ENCODE measurements at places on chromosomes 6 and 20.

- no peak for DNase-seq
These were observed 33.4 kb upstream of the SLC22A1 start for GRCh38 chr6:160088069-160088783.

GRCh38 chr20:38547288-38548085 is 33.5 kb upstream of the ADIG start:
- DNase-seq = no peak

- DNase-seq = no peak
These were observed 22.3 kb downstream of the ABRACL start for GRCh38 chr6:139050770-139051313.

DNA sequence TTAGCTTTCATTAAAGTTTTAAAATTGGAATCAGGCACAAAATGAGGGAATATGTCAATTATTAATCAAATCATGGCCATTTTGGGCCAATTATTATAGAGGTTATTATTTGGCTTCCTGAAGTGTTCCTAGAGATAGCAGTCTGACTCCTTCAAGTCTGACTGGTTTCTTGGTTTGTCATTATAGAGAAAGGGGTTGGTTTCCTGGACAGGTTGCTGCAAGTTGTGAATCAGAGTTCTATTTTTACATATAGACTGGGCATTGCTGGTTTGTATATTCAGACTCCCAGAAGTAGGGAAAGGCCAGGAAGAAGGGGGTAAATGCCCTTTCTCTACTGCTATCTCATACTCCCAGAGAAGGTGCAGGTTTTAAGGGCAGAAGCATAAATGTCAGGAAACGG is 121.4 kb upstream of the CEP162 start:
- no peak for DNase-seq

DNA sequence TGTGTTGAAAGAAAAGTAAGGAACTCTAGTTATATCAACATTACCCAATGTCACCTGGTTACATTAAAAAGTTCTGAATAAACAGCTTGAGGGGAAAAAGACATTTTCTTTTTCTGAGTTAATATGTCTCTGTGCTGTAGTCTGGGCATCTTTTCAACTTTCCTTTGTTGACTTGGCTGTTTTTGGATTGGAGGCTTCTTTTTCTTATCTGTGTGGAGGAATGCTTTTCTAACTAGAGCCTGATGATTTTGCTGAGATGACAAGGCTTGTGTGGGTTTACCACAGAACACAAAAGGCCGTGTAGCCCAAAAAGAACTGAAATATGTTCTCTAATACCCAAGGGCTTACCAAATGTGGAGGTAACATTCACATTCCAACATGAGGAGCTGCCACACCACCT is 161.8 kb downstream of the KCNQ5 start:
- no peak for DNase-seq

DNA sequence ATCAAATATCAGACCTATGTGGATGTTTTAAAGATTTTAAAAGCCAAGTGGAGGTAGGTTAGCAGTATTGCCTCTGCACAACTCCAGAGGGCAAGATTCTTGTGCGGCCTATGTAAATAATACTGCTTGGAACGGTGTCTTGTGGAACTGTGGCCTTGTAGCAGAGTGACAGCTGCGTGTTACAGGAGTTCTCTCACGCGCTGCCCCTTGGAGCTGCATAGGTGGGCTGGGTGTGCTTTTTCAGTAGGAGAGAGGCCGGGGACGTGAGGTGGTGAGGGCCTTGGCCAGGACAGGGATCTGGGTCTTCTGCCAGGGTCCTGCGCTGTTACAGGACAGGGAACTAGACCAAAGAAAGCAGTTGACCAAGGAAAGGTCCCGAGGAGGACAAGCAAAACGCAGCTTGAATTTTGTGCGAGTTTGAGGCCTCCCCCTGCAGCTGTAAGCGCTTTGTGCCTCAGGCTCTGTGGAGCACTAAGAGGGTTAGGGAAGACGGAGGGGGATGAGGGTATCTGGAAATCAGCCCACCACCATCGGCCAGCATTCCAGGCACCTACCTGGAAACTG is 1.5 kb downstream of the TMEM181 start:
- no peak for DNase-seq

Measured in NCI-H1930 (cell line).